ENCODE measurements at places on chromosomes 5 and 9.

- no peak for DNase-seq
Measured at GRCh38 chr5:68494771-68495170, 279.2 kb downstream of the PIK3R1 start.

- no peak for DNase-seq
Measured at GRCh38 chr5:143402017-143402552, 1.4 kb downstream of the NR3C1 start.

- no peak for DNase-seq
Measured at GRCh38 chr5:69010476-69010875, 83.3 kb upstream of the SLC30A5 start.

DNA sequence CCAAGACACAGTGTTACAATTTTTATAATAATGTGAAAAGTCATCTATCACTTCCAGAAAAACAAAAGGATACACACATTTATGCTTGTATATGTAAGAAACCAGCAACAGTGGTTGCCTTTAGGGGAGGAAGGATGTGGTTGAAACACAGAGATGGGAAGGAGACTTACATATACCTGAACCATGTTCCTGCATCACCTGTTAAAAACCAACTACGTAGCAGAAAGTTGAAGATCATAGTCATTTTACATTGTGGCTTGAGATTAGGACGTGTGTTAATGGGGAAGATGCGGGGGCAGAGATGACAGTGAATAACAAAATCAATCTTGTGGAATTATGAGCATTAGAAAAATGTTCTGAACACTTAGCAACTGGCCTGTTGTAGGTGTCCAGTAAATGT, 307.3 kb downstream of the MLLT3 start:
- DNase-seq: no peak

- DNase-seq: no peak
Measured at GRCh38 chr5:56807679-56808078, 7.7 kb upstream of the MAP3K1 start.

DNA sequence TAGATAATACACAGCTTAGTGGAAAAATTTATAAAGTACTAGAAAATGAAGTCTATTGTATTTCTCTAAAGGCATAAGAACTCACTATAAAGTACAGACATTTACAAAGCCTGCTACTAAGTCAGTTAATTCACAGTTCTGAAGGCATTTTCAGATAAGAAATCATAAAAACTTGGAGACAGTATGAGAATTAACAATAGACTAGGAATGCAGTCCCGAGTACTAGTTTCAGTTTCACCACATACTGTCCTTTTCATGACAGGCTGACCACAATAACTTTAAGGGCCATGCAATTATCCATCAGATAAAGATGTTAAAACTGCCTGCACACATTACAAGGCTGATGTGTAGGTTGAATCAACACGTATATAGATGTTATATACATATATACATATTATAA, 362.6 kb upstream of the SMC2 start:
- no peak for DNase-seq

- no peak for DNase-seq
Measured at GRCh38 chr5:939368-939767, 46.7 kb downstream of the TRIP13 start.

DNA sequence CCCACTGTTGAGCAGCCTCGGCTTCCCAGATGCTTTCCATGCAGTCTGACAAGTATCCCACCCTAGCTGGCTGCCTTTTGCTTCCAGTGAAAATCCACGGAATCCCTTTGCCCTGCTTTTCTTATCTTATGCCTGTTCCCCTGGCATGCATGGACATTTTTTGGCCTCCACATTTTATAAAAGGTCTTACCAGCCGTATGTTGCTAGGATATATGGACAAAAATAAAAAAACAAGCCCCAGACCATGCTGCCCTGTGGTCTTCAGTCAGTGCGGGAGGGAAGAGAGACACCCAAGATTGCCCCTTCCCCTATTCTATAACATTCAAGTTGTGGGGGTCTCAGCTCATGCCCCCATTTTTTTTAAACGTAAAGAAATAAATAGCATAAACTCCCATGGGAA, 129.6 kb downstream of the COL23A1 start:
- DNase-seq: no peak

DNA sequence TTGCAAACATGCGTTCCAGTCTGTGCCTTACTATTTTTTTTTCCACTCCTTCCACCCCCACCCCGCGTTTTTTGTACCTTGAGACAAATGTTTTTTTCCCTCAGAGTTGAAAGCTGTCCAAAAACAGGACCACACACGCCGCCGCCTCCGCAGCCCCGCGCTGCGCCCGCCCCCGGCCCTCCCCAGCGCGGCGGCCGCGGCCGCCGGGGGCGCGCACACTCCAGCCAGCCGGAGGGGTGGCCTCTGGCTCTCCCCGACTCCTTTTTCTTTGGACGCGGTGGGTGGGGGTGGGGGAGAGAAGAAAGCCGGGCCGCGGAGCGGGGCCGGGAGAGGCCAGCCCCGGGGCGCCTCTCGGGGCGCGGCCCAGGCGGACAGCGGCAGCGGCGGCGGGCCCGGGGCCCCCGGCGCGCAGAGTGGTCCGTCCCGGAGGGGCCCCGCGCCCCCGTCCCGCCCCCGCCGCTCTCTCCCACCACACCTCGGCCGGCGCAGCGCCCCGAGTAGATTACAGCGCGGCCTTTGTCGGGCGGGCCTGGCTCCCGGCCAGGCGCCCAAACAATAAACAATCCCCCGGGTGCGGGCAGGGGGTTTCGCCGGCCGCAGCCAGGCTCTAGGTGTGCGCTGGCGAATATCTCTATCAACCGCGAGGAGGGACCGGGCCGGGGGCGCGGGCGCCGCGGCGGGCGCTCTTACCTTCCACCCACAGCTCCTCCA, 10.9 kb downstream of the PTCH1 start:
- DNase-seq: no peak

DNA sequence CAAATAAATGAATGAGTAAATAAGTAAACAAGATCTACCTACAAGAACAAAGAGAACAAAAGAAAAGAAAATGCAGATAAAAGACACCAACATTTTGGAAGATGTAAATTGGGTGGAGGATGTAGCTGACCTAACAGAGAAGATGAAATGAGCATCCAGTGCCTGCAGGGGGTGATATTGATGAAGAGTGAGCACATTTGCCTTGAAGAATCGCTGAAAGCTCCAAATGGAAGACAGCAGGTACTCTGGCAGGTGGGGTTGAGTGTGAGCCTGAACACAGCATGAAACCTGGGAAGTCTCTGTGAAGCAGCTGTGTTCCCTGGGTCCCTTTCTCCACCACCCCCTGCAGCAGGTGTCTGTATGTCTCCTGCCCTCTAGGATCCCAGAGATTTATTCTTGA, 125.6 kb downstream of the NXNL2 start:
- no peak for DNase-seq

DNA sequence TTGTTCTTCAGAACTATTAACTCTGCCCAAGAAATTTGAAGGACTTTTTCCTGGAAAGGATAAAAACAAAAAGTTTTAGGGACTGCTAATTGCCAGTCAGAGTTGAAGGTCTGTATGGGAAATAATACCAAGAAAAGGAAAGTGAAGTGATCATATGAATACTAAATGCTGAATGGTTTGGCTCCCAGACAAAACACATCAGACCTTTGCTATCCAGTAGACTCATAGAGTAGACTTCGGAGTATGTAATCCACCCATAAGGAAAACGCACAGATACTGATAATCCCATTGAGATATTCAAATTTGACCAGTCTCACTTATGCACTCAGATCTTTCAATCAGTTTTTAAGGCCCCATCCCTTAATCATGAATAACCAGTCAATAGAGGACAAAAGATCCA, 319.0 kb upstream of the PTGER4 start:
- no peak for DNase-seq

- DNase-seq: no peak
Measured at GRCh38 chr9:37248651-37249163, 128.3 kb downstream of the ZCCHC7 start.

GRCh38 chr9:98241357-98242300, 13.8 kb downstream of the TBC1D2 start:
- DNase-seq: no peak

GRCh38 chr9:133914442-133915342, 77.4 kb downstream of the VAV2 start:
- no peak for DNase-seq

DNA sequence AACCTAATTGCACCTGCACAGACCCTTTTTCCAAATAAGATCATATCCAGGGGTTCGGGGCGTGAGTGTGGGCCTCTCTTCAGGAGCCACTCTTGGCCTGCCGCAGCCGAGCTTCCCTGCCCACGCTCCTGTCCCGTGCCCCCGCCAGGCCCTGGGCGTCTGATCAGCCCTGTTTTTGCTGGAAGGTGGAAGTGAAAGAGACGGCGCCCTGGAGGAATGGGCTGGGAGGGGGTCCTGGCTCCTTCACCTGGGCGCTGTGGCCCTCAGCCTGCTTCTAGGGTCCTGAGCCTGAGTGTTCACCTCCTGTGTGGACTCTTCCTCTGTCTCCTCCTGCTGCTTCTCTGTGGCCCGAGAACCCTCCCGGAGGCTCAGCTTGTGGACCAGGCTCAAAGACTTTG, 11.2 kb upstream of the COL5A1 start:
- no peak for DNase-seq

DNA sequence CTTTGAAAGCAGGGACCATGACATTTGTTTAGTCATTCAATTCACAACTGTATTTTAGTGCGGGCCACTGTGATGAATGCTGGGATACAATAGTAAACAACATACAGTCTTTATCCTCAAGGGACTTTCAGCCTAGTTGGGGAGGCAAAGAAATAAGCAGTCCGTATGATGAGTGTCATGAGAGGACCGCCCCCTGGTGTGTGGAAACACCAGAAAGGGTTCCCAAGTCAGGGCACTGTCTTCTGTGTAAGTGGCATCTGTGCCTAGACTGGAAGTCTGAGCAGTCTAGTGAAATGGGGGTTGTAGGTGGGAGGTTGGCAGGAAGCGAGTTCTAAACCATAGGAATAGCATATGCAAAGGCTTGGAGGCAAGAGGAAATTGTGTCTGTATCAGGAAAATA, 6.8 kb downstream of the C9orf43 start:
- no peak for DNase-seq

GRCh38 chr5:132788990-132789886, 12.2 kb upstream of the SEPTIN8 start:
- no peak for DNase-seq

DNA sequence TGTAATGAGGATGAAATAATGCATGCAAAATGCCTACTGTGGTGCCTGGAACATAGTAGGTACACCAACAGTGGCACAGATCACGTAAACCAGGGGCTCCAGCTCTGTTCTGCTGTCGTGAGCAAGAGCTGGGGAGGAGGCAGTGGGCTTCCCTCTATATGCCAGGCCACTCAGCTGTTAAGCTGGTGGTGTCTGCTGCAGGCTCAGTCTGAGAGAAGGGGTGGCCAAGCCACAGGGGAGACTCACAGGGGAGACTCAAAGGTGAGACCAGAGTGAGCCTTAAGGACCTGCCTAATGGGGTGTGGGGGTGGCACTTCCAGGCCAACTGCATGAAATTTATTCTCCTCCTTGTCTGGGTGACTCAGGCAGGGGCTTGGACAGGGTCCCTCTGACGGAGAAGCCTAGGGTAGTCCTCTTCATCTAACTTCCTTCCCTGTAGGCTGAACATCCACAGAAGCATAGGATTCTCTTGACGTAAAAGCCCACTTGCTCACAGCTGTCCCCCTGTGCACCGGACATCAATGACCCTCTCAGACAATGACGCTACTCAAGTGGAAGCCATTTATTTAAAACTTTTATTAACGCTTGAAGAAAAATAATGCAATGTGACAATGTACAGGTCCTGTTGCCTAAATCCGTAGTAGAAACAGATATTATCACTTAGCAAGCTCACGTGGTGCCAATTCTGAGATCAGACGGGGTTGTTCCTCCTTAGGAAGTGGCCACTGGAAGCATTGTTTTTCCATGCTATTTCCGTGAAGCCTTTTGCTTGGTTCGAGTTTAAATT, 13.9 kb downstream of the STC2 start:
- DNase-seq: no peak

DNA sequence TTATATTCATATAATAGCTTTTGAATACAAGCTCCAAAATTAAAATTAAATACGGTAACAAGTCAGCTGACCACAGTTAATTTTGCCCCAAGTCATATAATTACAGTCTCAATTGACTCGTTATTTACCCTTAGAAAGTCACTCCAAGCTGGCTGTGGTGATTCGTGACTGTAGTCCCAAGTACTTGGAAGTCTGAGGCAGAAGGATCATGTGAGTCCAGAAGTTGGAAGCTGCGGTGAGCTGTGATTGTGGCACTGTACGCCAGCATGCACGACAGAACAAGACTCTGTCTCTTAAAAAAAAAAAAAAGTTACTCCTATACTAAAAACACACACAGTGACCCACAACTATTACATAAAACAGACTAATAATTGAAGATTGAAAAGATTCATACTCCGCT, 31.6 kb upstream of the DTWD2 start:
- DNase-seq: no peak

GRCh38 chr5:60945813-60946187, 795 bp downstream of the NDUFAF2 start:
- DNase-seq: no peak

DNA sequence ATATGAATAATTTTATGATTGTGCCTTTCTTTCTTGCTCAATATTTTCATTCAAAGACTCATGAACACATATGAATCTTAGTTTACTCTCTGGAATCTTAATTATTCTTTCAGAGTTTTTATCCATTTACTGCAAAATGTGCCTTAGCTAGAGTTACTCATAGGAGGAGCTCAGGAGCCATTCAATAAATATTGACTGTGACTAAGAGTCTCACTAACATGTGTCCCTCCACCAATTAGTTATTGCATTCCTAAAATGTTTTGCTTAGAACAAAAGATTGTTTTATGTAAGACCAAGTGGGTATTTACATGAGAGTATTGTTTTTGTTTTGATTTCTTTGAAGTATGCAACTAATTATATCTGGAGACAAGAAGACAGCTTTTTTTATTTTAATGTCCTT, 218.4 kb upstream of the MAST4 start:
- no peak for DNase-seq

DNA sequence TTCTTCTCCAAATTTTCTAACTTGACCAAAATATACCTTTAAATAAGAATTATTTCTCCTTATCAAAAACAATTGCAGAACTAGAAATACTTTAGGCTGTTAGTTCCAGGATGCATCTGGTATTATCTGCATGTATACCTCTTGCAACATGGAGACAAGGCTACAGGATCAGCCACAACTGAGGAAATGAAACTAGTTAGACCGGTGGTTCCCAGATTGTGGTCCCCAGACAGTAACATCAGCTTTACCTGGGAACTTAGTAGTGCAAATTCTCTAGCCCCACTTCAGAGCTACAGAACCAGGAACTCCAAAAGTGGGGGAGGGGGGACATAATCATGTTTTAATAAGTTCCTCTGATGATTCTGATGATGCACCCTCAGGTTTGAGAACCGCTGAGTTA, 61.6 kb upstream of the C9orf72 start:
- DNase-seq: no peak

GRCh38 chr5:60232036-60232795, 338.7 kb upstream of the PDE4D start:
- no peak for DNase-seq
